NCI-H460 (cell line): ENCODE measurements at places on chromosomes 2 and 18. TPM values are rescaled to one million over a fixed set of nuclear protein-coding genes. Genes with fewer than 3 reads are reported as not detected.

The UGT1A3 gene
- total RNA-seq: not detected in 2 replicates

The ANKRD44 gene
- total RNA-seq: 18.4 and 20.8 TPM in 2 replicates

The DSG2 gene
- total RNA-seq: 33.9 and 39.1 TPM in 2 replicates

The EVX2 gene
- total RNA-seq: not detected in 2 replicates

The USP37 gene
- total RNA-seq: 11.2 and 14.6 TPM in 2 replicates

The MC4R gene
- total RNA-seq: not detected in 2 replicates

- no peak for DNase-seq
Observed at GRCh38 chr2:55119711-55120487, 69.6 kb upstream of the RTN4 start.

GRCh38 chr2:133249362-133249761 lies 318.9 kb downstream of the NCKAP5 start:
- DNase-seq: no peak

GRCh38 chr2:64792300-64792699 lies 138.6 kb upstream of the SERTAD2 start:
- DNase-seq: no peak

DNA sequence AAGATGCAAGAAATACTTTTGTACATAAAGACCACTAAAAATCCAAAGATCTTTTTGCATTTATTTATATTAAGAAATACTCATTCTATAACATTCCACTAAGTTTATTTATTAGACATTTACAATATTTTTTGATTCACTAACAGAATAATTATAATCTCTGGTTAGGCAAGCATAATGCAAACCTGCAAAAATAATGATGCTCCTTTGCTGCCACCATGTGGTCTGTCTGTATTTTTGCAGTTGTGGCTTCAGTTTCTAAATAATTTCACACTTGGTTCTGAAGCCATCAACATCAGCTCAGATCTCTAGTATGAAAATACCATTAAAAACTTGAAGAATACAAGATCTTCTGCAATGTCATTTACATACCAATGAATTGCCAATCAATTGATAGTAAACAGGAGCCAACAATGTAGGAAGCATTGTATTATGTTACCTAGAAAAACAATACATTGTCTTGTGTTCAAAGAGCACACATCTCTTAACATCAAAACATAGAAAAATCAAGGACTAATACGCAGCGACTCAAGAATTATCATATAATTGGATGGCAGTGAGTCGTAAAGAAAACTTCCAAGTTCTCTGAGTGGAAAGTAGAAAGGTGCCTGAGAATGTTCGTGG lies 28.8 kb upstream of the WDR75 start:
- peak; percentile 56 for DNase-seq

- DNase-seq: no peak
Observed at GRCh38 chr18:49974079-49974478, 160.7 kb upstream of the ACAA2 start.

DNA sequence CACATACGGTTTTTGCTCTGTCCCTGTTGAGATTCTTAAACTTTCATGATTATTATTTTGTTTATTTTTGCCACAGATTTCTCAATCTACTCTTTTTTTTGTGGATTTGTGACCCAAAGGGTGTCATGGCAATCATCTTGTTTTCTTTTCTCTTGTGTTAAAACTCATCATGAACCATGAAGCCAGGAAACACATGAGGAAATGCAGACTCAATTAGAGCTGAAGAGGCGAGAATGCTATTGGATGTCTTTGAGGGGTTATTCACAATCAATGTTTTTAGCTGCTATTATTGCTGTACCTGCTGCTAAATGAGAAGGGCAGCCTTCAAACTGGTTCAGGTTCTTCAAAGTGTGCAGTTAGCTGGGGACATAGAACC lies 99.5 kb upstream of the MMADHC start:
- no peak for DNase-seq

GRCh38 chr18:62485684-62486083 lies 37.1 kb upstream of the ZCCHC2 start:
- peak; percentile 43 for DNase-seq

- no peak for DNase-seq
Observed at GRCh38 chr2:8036366-8036765, 645.5 kb upstream of the ID2 start.

DNA sequence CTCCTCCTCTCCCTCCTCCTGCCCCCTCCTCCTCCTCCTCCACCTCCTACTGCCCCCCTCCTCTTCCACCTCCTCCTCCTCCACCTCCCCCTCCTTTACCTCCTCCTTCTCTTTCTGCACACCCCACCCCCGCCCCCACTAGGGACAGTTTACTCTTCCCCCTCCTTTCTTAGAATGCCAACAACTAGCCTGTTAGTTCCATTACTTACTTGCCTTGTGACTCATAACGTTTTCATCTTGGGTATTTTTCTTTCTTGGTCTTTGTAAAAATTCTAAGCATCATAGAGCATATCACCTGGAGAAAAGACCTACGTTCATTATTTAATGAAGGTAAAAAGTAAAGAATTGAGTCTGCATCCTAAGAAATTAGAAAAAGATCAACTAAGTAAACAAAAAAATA lies 165.3 kb downstream of the NEDD4L start:
- DNase-seq: no peak

- DNase-seq: peak; percentile 7
Observed at GRCh38 chr2:125227843-125228392, 1202.8 kb downstream of the CNTNAP5 start.

DNA sequence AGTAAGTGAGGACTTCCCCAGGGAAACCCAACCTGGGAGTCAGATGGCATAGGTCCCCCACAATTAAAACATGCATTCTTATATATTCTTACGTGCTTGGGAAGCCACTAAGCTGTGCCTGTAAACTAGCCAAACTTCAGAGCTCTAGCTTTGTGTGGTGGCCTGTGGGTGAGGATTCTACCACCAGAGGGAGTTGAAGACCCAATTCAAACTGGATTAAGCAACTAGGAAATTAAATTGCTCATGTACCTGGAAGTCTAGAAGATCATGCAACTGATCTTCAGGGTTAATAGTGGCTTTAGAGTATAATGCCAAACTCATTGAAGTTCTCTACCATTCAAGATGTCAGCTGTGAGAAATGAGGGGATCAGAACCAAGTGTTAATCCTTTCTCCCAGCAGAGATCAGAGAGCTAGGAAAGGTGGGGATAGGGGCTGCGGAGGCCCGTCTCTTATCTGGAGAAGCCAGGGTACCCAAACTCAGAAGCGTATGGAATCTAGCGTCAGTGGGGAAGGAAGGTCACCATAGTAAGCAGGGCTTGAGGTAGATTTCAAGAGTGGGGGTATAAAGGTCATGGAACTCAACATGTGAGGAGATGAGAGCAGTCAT lies 53.2 kb upstream of the CCDC85A start:
- peak; percentile 51 for DNase-seq

DNA sequence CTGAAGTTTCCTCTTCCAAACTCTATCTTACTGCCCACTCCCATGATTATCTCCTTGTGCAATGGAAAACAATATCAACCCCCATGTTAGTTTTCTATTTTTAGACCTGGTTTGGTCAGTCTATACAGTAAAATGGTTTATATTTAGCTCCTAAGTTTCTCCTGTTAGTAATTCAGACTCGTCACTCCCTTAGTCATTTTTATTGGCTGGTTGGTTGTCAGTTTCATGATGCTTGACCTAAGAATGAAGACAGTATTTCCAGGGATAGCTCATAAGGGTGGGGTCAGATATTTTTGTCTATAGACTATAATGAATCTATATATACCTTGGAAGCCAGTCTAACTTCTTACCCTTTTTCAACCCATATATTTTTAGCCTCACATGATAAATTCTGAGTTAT lies 61.4 kb upstream of the NEUROD1 start:
- no peak for DNase-seq

DNA sequence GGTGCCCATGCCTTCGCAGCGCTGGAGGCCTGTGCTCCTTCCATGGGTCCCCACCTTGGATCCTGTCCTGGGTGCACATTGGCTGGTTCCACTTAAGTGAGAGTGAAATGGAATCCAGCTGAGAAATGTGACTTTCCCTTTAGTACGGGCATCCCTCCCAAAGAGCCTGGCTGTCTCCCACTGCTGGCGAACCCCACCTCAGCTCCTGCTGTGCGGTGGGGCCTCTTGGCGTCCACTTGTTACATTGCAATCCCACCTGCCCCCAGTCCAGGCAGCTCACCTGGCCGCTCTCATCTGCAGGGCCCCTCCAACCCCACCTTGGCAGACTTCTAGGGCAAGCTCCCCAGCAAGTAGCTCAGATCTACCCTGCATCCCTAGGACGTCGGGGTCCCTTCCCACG lies 35.5 kb upstream of the GNAL start:
- DNase-seq: no peak

GRCh38 chr2:71756280-71756906 lies 303.0 kb downstream of the DYSF start:
- DNase-seq: no peak

GRCh38 chr18:77062518-77063003 lies 70.0 kb downstream of the MBP start:
- no peak for DNase-seq

GRCh38 chr2:235032949-235033348 lies 81.1 kb downstream of the SH3BP4 start:
- no peak for DNase-seq

DNA sequence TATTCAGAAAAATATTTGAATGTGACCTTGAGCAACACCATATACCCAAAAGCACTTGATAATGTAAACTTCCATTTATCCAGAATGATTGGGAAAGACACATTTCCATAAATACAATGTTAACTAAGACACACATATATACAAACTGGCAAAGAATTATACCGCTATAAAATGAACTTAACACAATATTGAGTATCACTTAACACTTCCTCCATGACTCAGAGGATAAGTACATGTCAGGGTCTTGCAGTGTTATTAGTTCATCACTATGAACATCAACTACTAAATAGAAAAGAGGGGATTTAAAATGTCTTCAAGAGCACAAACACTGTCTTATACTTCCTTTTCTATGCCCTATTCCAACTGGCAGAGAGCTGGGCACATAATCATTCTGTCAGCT lies 18.6 kb downstream of the WDSUB1 start:
- DNase-seq: no peak
